ENCODE measurements at places on chromosomes 1 and 21.

DNA sequence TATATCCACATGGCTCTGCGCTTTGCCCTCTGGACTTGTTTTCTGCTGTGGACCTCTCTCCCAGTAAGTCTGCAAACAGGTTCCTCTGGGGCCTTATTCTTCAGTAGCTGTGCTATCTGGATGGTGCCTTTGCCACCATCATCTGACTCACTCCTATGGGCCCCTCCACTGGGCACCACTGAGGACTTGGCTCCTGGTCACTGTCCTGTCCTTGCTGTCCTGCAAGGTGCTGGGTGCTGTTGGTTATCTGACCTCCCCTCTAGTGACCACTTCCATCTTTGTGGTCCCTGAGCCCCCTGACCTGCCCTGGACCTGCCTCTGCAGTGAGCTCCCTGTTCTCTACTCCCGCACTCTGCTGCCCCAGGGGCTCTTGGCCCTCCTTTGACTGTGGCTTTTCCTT lies 6.7 kb downstream of the CNIH3 start:
- DNase-seq, result no peak

- DNase-seq, result peak; percentile 65
Measured at GRCh38 chr1:222994511-222995235, 148.4 kb downstream of the TLR5 start.

GRCh38 chr1:156150333-156151011 lies 2.9 kb upstream of the SEMA4A start:
- no peak for DNase-seq

GRCh38 chr1:177302357-177303044 lies 131.7 kb downstream of the BRINP2 start:
- DNase-seq, result no peak

- DNase-seq, result no peak
Measured at GRCh38 chr1:37171691-37172090, 137.4 kb upstream of the GRIK3 start.

DNA sequence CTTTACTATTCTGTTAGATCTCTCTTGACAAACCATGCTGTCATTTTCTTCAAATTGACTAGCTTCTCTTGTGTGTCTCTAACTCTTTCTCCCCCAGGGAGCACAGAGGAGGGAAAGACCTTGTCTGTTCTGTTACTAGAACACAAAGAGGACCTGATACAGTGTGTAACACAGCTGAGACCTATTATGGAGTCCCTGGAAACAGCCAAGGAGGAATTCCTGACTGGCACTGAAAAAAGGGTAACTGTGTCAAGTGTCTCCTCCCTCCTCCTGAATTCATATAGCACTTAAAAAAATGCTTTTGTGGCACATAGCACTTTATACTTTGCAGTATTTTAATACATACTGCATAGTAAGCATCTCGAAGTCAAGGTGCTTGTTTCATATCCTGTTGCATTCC lies 50.6 kb downstream of the ZBTB40 start:
- DNase-seq, result no peak

GRCh38 chr1:213989002-213989855 lies 1.5 kb downstream of the PROX1 start:
- peak; percentile 3 for DNase-seq
